ENCODE measurements at places on chromosomes 6 and 20. TPM values are rescaled to one million over a fixed set of nuclear protein-coding genes. Genes with fewer than 3 reads are reported as not detected.
A peak's percentile ranks its signal among the peaks of the same experiment; 100 is the strongest.

Gene FNDC11
- total RNA-seq = 3.8 TPM

Gene ZNF165
- 8.0 TPM for total RNA-seq

DNA sequence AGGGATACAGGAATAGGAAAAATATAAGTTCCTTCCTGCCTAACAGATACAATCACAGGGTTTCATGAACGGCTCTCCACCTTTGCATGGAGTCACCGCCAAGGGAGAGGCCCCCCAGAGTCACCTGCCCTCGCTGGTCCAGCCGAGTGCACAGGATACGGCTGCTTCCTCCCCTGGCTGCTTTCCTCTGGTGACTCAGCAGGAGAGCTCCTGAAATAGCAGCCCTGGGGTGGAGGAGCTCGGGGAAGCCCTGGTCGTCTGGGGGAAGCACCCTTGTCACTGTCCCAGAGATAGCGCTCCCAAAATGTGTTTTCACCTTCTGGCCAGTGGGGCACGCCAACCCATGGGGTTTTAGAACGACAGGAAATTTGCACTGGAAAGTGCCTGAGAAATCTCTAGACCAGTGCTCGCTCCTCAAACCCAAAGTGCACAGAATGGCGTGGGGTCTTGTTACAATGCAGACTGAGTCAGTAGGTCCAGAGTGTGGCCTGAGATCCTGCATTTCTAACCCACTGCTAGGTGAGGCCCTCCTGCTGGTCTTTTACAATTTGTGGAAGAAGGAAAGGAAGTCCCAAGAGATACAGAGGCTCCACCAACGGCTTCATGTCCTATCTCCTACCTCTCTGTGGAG, 35.9 kb upstream of the FAM50B start:
- DNase-seq = no peak
- H3K4me3 ChIP-seq = no peak overlapping the region
- H3K36me3 ChIP-seq = no peaks in the 10 kb centered on the region
- peaks cover 21% of the 10 kb centered on the region for H3K4me1 ChIP-seq

DNA sequence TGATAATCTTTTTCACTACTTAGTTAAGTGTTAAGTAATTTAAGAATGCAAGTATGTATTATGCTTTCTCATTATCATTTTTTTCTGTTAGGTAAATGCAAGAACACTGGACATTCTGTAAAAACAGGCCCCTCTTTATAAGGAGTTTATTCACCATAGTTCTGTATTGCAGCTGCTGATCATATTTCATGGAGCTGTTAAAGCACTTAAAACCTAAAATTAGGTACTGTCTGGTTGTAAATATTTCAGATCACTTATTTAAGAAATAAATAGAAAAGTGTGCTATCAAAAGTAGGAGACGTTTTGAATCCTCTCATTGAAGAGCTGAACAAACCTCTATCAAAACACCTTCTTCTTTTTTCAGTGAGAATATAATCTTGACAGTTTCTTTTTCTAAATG, 3.9 kb downstream of the EYA4 start:
- H3K4me1 ChIP-seq = peaks cover 51% of the 10 kb centered on the region
- no peaks in the 10 kb centered on the region for H3K36me3 ChIP-seq
- no peak overlapping the region for H3K4me3 ChIP-seq
- no peak for DNase-seq
- H3K27me3 ChIP-seq = peaks cover 77% of the 10 kb centered on the region

GRCh38 chr6:139588734-139589593, 214.5 kb upstream of the CITED2 start:
- H3K27ac ChIP-seq = no peak overlapping the region
- H3K4me1 ChIP-seq = peaks cover 9% of the 10 kb centered on the region
- DNase-seq = no peak
- no peaks in the 10 kb centered on the region for H3K27me3 ChIP-seq

DNA sequence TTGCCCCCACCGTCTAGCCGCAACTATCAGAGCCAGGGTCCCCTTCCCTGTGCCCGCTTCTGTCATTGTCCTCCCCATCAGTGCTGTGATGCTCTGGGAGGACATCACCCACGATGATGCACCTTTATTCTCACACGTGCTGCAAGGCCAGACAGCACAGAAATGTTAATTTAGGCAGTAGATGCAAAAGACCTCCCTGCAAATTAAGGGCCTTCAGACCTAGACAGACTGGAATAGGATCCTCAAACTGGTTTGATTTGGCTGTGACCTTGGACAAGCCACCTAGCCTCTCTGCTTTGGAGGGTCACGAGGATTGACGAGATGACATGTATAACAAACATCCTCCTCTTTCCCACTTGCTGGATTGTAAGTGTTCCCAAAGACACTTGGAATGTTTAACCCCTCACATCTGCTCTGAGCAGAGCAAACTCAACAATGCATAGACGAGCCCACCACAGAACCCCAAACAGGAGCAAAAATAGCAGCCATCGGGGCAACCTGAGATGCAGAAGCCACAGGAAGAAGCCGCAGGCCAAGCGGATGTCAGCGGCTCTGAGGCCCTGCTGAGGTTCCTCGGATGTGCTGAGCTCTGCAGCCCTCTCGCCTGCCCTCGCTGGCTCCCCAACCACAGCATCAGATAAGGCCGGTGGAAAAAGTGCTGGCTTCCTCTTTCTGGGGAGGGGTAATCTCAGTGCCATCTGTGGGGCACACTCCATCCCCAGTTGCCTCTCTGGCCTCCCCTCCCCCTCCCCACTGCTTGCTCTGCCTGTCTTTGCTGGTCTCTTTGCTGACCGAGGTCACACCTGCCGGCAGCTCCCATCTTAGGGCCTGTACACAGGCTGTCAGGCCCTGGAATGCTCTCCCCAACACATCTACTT, 35.3 kb downstream of the TOX2 start:
- H3K27me3 ChIP-seq = no peaks in the 10 kb centered on the region
- H3K27ac ChIP-seq = no peak overlapping the region
- H3K4me3 ChIP-seq = no peak overlapping the region
- H3K4me1 ChIP-seq = peaks cover 32% of the 10 kb centered on the region
- DNase-seq = no peak
- H3K36me3 ChIP-seq = no peaks in the 10 kb centered on the region

GRCh38 chr20:37525810-37526209, 1.9 kb downstream of the BLCAP start:
- peaks cover 58% of the 10 kb centered on the region for H3K4me1 ChIP-seq
- H3K36me3 ChIP-seq = peaks cover 4% of the 10 kb centered on the region
- H3K4me3 ChIP-seq = peak overlapping the region; percentile 87
- DNase-seq = no peak
- H3K27ac ChIP-seq = peak overlapping the region; percentile 93

Data from WTC11 (cell line).